ENCODE measurements at places on chromosomes 12 and 14.

DNA sequence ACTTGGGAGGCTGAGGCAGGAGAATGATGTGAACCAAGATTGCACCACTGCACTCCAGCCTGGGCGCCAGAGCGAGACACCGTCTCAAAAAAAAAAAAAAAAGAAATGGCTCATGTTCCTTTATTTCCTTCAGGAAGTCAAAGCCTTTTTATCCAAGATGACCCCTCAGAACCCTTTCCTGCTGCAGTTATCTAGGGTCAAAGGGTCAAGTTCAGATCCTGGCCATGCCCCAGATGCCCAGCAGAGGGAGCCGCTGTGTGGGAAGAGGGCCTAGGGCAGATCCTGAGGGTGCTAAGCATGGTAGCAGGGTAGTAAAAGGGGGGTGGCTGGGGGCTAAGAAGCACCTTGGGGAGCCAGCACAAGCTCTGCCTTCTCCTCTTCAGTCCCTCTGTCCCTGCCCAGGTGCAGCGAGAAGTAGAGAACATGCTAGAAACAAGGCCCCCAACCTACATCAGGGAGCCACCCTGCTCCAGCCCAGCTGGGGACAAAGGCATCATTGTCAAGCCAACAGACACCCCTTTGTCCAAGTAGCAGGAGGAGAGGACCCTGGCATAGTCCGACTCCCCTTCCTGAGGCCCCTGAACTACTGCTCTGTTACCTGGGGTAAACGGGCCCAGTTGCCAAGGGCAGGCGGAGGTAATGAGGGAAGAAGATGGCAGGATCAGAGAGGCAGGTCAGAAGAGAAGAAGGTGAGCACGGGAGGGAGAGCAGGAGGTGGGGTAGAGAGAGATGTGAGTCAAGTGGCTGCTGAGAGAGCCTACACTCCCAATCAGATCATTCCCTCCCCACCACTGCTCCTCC lies 6.5 kb downstream of the NFE2 start:
- no peak for DNase-seq

DNA sequence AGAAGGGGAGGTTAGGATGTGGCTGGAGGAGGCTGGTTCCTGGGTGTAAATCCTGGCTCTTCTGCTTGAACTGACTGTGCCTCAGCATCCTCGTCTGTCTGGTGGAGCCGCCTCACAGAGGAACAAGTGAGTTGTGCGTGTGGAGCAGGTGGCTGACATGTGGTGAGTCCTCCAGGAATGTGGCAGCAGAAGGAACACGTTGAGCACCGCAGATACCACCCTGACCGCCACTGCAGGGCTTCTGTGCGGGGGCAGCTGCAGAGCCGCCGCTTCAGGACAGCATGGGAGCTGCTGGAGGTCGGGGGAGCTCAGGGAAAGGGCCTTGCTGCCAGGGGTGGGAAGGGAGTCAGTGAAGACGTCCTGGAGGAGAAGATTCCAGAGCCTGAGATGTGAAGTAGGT lies 48.9 kb downstream of the TRAF3 start:
- no peak for DNase-seq

- no peak for DNase-seq
These were observed 36.4 kb upstream of the SMOC1 start for GRCh38 chr14:69842686-69843420.

DNA sequence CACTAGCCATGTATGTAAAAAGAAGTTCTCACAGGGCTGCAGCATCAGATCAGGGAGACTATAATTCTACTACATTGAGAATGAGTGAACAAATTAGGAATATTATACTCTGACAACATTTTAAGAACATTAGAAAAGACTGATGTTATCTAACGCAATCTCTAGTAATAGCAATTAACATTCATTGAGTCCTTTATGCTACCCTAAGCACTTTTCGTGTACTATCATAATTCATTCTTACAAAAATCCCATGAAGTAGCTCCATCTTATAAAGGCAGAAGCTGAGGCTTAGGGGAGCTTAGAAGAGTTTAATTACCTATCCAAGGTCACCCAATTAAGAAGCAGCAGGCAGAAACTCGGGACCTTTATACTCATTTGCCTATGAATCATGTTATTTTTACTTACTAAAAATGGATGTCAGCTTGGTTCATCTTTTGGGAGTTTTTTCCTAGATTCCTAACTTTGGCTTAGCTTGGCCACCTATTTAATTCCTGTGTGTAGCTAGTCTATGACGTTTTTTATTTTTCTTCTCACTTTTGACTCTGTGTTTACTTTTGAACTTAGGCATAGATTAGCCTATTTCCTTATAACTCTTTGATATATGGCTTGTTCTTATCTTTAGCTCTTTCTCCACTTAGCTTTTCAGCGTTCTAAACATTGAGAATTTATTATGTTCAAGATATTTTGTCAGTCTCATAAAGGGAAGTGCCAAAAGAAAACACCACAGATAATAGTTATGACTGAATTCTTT lies 333.5 kb upstream of the DCN start:
- no peak for DNase-seq

DNA sequence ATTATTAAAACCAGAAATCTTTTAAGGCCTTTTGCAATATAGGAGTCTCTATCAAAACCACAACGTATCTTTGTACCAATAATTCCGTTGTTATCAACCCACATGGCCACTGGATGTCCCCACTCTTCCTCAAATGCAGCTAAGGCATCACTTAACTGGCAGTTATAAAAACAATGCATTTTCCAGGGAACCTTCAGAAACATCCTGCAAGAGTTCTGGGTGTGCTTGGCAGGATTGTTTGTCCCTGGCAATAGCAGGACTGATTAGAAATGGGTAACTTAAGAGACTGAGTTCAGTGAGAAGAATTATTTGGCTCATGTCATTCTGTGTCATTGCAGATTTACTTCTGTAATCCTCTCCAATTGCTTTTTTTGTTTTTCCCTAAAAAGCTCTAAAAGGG lies 112.0 kb downstream of the SLC15A5 start:
- DNase-seq: no peak
